Endothelial cell (in vitro differentiated cells): ENCODE measurements at places on chromosomes 1 and 21. TPM values are rescaled to one million over a fixed set of nuclear protein-coding genes. Genes with fewer than 3 reads are reported as not detected.

Gene ABCA4
- total RNA-seq = 51.7 TPM

Gene KMO
- total RNA-seq = not detected

Gene C1orf56
- 1.0 TPM for total RNA-seq

Gene PADI4
- not detected for total RNA-seq

Gene FAM151A
- total RNA-seq = not detected

Gene LCE1F
- not detected for total RNA-seq

Gene ALDH9A1
- total RNA-seq = 123 TPM

Gene USP33
- 58.5 TPM for total RNA-seq

Gene GNG4
- 1.8 TPM for total RNA-seq

Gene LEFTY1
- 0.28 TPM for total RNA-seq

Gene TOMM40L
- 22.0 TPM for total RNA-seq

Gene FCRL5
- not detected for total RNA-seq

Gene CACNA1E
- 0.31 TPM for total RNA-seq

Gene OLFML3
- 130 TPM for total RNA-seq

Gene HES2
- total RNA-seq = 0.10 TPM

Gene NGF
- 0.69 TPM for total RNA-seq

Gene KRTAP20-2
- total RNA-seq = not detected

Gene CD160
- total RNA-seq = not detected

Gene MEGF6
- total RNA-seq = 198 TPM

Gene PRRX1
- not detected for total RNA-seq

Gene CLIC6
- 5.4 TPM for total RNA-seq

Gene NR1I3
- total RNA-seq = not detected

Gene FCRL3
- total RNA-seq = not detected

Gene FMO5
- 1.6 TPM for total RNA-seq

Gene HSPA13
- 37.0 TPM for total RNA-seq

Gene RAB42
- total RNA-seq = not detected

Gene SRSF4
- 68.6 TPM for total RNA-seq

Gene GPR3
- 2.4 TPM for total RNA-seq

Gene HECTD3
- total RNA-seq = 58.2 TPM

Gene NTNG1
- 3.2 TPM for total RNA-seq

Gene ETV3L
- total RNA-seq = not detected

Gene SETDB1
- 50.6 TPM for total RNA-seq

Gene LCE1A
- total RNA-seq = not detected

Gene FBLIM1
- total RNA-seq = 198 TPM

Gene KCNJ6
- 0.41 TPM for total RNA-seq

Gene UTS2
- total RNA-seq = not detected

Gene NUP210L
- 0.15 TPM for total RNA-seq

Gene CFAP57
- total RNA-seq = 0.49 TPM

Gene PIGR
- total RNA-seq = not detected

Gene EPRS1
- total RNA-seq = 80.9 TPM

Gene OR14K1
- total RNA-seq = not detected
